Stimulated activated CD8-positive, alpha-beta memory T cell treated with anti-CD3 and anti-CD28 coated beads, Interleukin-4, amount 100 ng/mL, for 4 hours (primary cell): ENCODE measurements at places on chromosomes 7 and 10.
A peak's percentile ranks its signal among the peaks of the same experiment; 100 is the strongest.

- DNase-seq: no peak
Measured at GRCh38 chr10:52059089-52059488, 255.0 kb upstream of the DKK1 start.

GRCh38 chr10:89846281-89846630 is 144.9 kb downstream of the KIF20B start:
- DNase-seq: no peak

- DNase-seq: no peak
Measured at GRCh38 chr7:16934722-16935340, 53.0 kb upstream of the AGR3 start.

GRCh38 chr10:627032-627992 is 62.2 kb downstream of the DIP2C start:
- no peak for DNase-seq

GRCh38 chr7:148772297-148773089 is 73.8 kb downstream of the CUL1 start:
- DNase-seq: peak; percentile 1

GRCh38 chr7:154929006-154929726 is 73.8 kb downstream of the PAXIP1 start:
- no peak for DNase-seq

GRCh38 chr10:80536361-80536835 is 1.3 kb upstream of the SH2D4B start:
- no peak for DNase-seq

GRCh38 chr7:121053219-121053618 is 64.7 kb downstream of the CPED1 start:
- no peak for DNase-seq

DNA sequence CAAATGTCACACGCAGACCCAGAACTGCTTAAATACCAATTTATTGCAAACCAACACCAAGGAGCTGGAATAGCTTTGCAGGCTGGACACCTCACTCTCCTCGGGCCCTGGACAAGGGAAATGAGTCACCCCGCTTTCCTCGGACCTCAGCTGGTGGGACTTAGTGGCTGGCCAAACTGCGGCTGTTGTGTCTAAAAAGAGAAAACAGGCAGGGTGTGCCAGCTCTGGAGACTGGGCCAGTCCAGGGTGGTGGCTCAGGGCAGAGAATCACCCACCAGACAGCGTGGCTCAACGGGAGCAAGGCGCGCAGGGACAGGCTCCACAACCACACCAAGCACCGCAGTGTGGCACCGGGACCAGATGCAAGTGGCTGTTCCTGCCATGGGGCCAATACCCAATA is 58.2 kb upstream of the CAMK2B start:
- no peak for DNase-seq

DNA sequence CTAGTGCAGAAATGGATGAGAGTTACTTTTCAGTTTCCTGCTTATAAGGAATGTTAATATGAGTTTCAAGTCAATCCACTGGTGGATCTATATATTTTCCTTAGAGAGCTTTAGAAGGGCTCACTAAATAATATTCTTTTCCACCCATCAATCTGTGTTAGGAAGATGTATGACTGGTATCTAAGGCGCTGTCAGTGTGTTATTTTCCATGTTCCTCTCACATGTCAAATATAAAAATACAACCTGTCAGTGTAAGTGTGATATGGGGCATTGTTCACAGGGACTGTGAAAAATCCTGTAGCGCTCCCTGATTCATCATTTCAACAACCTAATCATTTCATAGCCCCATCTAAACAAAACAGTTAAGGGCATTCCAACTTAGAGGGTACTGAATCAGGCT is 203.1 kb downstream of the TMEM26 start:
- no peak for DNase-seq

DNA sequence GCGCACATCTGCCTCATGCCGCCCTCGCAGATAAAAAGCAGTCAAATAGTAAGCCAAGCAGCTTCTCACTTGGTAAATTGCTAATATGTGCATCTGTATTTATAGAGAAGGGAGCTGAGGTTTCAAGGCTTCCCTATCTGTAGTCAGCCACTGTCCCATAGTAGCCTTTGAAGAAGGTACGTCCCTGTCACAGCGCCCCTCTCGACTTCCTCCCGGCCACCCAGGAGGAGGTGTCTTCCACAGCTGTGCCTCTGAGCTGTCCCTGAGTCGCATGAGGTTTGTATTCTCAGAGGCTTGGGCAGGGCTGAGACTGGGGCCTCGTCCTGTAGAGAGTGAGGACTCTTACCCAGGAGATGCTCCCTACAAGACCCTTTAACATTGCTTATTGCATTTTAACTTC is 49.0 kb downstream of the SPOCK2 start:
- DNase-seq: no peak

DNA sequence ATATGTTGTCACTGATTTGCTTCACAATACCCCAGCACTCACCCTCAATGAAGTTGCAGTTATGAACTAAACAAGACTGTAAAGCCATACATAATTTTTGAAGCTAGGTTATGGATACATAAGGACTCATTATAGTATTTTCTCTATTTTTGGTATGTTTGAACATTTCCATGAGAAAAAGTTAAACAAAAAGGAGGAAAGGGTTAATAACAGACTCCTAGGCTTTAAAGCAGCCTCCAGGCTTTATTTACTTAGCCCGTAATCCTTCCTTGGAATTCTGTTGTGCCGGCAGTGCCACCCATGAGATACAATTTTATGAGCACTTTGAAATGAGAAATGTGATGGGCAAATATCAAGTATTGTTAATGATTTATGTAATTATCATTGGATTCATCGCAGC is 2.1 kb upstream of the DENND11 start:
- no peak for DNase-seq

DNA sequence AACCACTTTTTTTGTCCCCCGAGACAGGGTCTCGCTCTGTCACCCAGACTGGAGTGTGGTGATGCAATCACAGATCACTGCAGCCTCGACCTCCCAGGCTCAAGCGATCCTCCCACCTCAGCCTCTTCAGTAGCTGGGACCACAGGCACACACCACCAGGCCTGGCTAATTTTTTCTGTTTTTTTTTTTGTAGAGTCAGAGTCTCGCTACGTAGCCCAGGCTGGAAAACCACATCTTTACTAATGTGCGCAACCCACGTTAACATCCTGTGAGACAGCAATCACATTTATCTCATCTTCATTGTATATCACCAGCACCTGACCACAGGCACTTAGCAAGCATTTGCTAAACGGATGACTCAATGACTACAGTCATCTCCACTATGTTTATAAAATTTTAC is 77.8 kb upstream of the ATP6V0A4 start:
- DNase-seq: peak; percentile 31

GRCh38 chr7:148211740-148212151 is 378.8 kb upstream of the C7orf33 start:
- DNase-seq: no peak

- no peak for DNase-seq
Measured at GRCh38 chr7:152340161-152340560, 95.6 kb downstream of the KMT2C start.

- DNase-seq: no peak
Measured at GRCh38 chr7:19698331-19698730, 10.5 kb downstream of the POLR1F start.

DNA sequence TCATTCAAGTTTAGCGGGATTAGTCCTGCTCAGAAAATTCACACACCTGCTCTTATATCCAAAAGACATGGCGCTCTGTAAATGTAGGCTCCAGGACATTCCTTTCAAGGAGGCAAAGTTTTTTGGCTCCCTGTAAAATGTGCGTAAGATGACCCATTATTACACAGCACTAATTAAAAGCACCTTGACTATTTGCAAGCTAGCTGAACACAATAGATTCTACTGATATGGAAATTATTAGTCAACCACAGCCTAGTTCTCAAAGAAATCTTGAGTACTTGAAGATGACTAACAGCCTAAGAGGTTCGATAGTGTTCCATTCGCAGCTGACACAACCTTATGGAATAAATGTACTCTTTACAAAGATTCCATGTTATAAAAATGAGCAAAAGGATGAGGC is 175.2 kb downstream of the BMPER start:
- DNase-seq: no peak

- DNase-seq: no peak
Measured at GRCh38 chr7:2643386-2644219, 11.8 kb downstream of the TTYH3 start.

DNA sequence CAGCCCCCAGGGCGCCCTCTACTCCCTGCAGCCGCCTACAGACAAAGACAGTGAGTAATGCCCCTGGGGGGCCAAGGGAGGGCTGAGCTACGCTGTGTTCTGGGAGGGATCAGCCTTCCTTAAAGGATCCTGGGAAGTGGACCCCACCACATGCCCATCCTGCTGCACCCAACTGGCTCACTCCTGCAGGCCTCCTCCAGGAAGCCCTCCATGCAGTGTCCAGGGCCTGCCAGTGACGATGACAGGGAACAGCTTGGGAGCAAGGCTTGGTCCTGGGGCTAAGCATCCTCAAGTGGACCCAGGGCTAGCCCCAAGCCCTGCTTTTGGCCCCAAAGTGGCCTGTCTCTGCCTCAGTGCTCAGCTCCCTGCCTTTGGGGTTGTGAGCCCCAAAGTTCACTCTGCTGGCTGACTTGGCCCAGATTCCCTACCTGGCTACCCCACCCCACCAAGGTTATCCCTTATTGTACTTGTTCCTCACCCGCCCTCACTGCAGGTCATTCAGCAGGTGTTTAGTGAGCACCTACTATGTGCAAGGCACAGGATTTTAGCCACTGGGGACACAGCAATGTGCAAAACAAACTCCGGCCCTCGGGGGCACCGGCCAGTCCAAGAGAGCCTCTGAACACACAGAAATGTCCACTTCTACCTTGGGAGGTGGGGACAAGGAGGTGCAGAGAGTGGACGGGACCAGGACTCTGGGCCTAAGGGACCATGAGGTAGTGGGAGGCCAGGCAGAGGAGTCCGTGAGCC is 83.5 kb downstream of the MYL10 start:
- no peak for DNase-seq

- peak; percentile 27 for DNase-seq
Measured at GRCh38 chr10:102419269-102420180, 940 bp upstream of the PSD start.

GRCh38 chr7:119996634-119997033 is 276.3 kb upstream of the KCND2 start:
- DNase-seq: no peak

DNA sequence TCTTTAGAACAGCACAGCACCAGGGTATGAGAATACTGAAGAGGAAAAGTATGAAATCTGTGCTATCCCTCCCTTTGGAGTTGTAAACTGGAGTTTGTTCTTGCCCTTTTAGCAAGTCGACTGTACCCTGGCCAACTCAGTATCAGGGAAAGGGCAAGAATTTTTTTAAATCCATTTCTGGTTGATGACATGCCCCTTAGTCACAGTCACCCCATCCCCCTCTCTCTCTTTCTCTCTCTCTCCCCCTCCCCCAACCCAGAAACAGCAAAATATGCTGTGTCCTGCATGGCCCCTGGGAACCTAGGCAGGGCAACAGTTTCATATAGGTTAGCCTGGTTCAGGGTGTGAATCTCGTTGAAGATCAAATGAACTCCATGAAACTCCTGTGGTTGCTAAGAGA is 177.7 kb upstream of the ADO start:
- DNase-seq: no peak

DNA sequence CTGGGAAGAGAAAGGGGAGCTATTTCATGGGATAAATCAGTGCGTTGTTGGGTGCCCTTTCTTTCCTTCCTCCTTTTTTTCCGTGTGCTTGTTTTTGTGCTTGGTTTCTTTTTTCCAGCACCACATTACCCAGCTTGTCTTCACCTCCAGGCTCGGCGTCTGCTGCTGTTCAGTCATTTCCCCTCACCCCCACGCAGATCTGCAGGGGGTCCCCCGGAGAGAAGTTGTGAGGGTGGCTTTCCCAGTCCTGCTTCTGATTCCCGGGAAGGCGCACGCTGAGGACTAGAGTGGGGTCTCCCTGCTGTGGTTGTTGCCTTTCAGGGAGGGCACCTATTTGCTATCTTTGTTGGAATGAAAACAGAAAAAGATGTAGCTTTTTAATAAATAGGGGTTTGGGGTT is 1.6 kb downstream of the CAMK1D start:
- no peak for DNase-seq

DNA sequence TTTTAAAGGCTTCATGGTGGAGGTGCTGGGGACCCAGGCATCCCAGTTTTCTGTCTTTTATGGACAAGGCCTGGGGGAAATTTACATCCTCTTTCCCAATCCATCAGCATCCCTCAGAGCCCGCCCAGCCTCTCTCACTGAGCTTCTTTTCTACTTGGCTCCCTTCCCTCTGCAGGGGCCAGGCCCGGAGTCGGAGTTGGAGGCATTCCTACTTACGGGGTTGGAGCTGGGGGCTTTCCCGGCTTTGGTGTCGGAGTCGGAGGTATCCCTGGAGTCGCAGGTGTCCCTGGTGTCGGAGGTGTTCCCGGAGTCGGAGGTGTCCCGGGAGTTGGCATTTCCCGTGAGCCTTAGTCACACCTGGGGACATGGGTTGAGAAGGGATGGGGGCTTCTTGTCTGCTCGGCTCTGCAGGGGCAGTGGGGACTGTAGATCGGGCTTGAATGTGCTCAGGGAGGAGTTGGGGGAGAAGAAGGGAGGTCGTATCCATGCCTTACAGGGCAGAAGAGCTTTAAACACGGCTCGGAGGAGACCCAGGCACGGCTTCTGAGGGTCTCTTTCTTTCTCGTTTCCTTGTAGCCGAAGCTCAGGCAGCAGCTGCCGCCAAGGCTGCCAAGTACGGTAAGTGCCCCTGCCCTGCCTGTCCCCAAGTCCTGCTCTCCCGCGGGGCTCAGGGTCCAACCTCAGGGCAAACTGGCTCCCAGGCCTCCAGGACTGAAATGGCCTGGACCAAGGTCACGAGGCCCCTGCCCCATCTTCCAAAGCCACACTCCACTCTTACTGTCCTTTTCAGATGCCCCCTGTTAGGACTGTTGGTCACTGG is 27.3 kb upstream of the LIMK1 start:
- DNase-seq: no peak

- no peak for DNase-seq
Measured at GRCh38 chr7:35596061-35596460, 98.9 kb downstream of the HERPUD2 start.

GRCh38 chr7:50214126-50214670 is 90.3 kb upstream of the IKZF1 start:
- no peak for DNase-seq

DNA sequence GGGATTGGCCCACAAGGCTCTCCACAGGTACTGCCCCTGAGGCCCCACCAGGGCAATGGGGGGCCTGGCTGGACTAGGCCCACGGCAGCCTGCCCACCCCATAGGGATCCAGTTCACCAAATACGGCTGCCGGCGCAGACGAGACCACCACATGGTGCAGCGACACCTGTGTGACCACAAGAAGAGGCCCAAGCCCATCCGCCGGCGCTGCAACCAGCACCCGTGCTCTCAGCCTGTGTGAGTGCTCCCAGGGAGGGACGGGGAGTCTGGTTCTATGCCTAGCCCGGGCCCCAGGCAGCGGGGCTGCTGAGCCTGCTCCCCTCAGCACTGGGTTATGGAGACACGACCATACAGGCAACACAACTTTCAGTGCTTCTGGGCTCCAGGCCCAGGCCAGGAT is 33.2 kb downstream of the TBATA start:
- DNase-seq: no peak

- DNase-seq: no peak
Measured at GRCh38 chr10:98302741-98303365, 34.9 kb upstream of the LOXL4 start.

GRCh38 chr7:97858221-97858620 is 14.0 kb downstream of the ASNS start:
- no peak for DNase-seq

- DNase-seq: no peak
Measured at GRCh38 chr7:11192506-11192905, 218.8 kb downstream of the PHF14 start.

- DNase-seq: no peak
Measured at GRCh38 chr10:76779796-76780301, 857.8 kb downstream of the KCNMA1 start.
